ENCODE measurements at places on chromosomes 13 and 19.

- DNase-seq: peak; percentile 85
These were observed 699 bp downstream of the PTOV1 start for GRCh38 chr19:49851456-49852259.

DNA sequence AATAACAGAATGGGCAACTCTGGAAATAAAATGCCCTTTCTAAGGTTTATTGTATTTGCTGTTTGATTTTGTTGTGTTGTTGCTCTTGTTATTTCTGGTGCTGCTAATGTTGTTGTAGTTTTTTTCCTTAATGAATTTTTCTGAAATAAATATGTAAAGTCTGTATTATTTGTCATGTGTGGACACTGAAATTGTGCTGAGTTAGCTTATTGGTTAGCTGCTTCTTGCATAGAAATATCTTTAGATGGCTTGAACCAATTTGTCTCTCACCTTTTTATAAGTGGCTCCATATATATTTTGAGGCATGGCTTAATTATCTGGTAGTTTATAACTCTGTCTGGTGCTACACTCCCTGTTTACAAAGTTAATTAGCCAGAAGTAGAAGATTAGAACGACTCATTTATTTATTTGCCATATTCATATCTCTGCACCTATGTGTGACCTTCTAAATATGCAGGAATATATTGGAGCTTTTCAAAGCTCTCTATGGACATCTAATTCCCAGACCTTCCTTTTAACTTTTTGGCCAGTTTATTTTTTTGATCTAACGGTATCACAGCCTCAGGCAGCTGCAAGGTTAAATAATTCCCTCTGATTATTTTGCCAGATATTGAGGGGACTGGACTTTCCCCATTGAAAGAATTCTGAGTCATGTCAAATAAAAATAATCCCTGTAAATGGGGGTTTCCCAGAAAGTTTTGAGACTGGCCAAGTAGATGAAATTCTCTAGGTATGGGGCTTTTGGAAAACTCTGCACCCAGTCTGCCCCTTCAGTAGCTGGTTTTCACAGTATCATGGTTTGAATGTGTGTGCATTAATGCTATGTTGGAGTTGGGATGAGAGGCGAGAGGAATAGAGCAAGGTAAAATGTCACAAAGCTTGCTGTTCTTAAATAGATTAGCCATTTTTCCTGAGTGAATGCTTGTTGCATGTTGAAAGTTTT, 1331.7 kb upstream of the MIR17HG start:
- no peak for DNase-seq

DNA sequence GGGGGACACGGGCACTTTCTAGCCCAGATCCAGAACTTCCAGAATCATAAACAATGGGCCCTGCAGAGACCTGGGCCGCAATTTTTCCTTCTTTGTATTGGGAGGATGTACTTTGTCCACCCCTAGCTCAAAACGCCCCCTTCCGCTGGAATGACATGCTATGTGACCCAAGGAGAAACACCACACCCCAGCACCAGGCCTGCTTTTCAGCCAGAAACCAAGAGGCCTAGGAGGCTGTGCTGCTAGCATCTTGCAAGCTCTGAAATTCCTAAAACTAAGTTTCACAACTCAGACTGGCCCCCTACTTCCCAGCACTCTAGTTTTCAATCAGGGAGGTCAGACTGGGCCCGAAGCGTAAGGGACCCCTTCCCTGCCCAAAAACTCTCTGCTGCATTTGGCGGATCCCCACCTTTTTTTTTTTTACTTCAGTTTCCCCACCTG, 538 bp downstream of the LSM4 start:
- DNase-seq: peak; percentile 69

DNA sequence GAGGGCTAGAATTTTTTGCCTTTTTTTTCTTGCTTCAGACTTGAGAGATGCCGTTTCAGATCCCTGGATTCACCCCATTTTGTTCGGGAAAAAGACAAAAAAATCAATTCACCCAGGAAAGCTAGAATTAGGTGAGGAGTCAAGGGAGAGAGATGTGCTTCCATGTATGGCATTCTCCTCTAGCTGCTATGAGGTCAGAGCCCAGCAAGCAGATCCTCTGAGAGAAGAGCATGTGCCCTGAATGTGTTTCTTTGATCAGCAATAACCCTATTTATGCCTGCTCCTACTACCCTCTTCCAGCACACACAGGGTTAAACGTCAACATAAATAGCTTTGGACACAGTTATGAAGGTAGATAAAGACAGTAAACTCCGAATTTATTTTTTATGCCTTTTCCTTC, 53.6 kb downstream of the NDFIP2 start:
- no peak for DNase-seq

All from NCI-H69 (cell line).